ENCODE measurements at places on chromosomes 11 and 22.
A peak's percentile ranks its signal among the peaks of the same experiment; 100 is the strongest.

- DNase-seq: no peak
Measured at GRCh38 chr22:39546889-39547586, 14.5 kb upstream of the RPS19BP1 start.

DNA sequence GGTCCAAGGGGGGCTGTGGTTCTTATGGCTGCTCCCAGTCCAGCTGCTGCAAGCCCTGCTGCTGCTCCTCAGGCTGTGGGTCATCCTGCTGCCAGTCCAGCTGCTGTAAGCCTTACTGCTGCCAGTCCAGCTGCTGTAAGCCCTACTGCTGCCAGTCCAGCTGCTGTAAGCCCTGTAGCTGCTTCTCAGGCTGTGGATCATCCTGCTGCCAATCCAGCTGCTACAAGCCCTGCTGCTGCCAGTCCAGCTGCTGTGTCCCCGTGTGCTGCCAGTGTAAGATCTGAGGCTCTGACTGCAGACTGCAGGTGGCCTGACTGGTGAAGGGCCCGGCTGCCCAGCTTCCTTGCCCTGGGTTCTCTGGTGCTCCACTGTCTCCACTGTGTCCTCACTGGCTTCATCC is 696 bp downstream of the KRTAP5-5 start:
- no peak for DNase-seq

- no peak for DNase-seq
Measured at GRCh38 chr22:41539146-41540005, 4.9 kb downstream of the POLR3H start.

DNA sequence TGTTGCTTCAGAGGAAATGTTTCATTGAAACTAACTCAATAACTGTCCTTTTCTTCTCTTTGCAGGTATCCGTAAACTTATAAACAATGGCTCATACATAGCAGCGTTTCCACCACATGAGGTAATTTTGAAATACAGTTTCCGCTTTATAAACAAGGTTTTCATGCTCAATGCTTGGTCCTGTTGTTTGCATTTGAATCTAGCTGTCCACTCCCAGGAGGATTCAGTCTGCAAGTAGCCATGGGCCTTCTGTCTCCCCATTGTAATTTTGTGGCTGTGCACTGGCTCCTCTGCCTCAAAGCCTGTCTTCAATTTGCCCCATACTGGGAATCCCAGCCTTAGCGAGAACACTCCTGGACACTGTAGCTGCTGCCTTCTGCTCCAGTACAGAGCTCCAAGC is 34.7 kb downstream of the MUC15 start:
- no peak for DNase-seq

DNA sequence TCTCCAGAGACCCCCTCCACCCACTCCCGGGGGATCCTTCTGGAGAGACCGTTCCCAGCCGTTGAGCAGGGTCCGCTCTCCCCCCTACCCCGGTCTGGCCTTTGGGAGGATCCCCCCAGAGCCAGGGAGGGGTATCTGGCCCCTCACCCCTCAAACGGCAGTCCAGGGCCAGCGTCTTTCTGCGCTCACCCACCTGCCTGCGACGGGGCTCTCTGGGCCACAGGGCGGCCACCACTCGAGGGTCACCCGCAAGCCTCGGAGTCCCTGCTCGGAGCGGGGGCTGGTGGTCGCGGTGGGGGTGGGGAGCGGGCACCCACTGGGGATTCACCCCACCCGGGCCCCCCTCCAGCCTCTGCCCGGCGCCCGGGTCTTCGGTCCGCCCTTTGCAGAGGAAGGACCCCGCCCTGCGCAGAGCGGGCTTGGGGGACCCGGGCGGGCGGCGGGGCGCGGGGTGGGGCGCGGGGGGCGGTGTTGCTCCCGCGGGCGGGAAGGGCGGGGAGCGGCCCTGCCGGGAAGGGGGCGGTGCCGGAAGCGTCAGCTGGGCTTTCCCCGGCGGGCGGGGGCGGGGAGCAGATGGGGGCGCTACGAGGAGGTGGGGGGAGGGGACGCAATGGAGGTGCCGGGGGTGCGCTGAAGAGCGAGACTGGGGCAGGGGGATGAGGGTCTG is 16.6 kb downstream of the CRELD2 start:
- DNase-seq: peak; percentile 90

DNA sequence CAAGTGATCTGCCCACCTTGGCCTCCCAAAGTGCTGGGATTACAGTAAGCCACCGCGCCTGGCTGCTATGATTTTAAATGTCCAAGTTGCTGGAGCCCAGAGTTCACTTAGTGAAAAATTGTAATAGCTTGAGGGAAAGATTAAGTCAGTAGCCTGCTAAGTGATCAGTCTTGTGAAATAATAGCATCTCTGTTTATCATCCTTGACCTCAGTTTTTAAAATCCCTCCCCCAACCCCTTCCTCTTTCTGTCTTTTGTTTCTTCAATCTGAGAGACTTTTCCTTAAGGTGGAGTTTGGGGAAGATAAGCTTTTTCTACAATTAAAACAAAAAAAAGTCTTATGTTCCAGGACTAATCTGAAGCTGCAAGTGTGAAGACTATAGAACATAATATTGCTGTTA is 6.4 kb downstream of the HIPK3 start:
- no peak for DNase-seq

DNA sequence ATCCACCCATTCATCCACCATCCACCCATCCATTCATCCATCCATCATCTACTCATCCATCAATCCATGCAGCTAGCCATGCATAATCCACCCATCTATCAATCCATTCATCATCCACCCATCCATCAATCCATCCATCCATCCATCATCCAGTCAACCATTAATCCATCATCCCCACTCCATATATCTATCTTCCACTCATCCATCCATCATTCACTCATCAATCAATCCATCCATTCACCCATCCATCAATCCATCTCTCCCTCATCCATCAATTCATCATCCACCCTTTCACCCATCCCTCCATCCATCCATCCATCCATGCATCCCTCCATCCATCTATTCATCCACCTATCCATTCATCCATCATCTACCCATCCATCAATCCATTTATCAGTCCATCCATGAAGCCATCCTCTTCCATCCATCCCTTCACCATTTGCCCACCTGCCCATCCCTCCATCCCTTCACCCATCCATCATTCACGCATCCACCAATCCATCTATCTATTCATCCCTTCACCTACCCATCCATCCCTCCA is 689.4 kb downstream of the BRD1 start:
- no peak for DNase-seq

GRCh38 chr11:70290361-70291065 is 20.0 kb downstream of the PPFIA1 start:
- DNase-seq: no peak
